ENCODE measurements at places on chromosomes 5 and 9.

- no peak for DNase-seq
Observed at GRCh38 chr9:137514691-137515337, 35.4 kb downstream of the PNPLA7 start.

DNA sequence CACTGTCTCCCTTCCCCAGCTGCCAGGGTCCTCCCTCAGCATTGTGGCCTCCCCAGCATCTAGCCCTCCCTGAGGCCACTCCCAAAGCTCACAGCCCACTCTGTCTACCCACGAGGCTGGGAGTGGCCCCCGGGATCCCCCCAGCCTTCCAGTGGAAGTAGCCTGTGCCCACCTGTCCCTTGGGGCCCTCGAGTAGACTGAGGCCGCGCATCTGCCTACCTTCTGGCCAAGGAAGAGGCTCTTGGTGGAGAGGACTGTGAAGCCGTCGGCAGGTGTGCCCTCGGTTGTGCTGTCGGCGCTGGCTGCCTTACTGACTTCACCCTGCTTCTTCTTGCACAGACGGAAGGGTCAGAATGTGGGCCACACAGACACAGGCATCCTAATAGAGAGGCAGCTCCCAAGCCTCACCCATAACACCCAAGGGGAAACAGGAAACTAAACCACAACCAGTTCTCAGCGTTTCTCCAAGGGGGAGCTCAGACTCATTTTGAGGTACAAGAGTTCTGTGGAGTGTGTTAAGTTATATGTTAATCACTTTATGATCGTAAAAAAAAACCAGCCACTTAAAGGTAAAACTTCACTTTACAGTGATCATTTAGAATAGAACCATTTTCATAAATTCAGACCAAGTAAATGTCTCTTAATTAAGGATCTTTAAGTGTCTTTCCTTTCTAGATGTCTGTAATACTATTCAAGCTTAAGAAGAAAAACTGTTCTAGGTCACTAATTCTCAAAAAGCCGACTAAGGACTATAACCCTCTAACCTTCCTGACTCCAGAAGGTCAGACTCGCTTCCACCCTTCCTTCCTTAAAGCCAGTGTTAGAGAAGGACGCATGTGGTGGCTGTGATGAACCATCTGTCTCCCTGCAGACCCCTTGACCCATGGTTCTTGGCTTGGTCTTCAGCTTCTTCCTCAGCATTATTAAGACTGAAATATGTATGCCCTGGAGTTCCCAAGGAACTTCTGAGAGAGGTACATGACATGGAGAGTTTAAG is 38.5 kb downstream of the MACROH2A1 start:
- DNase-seq = no peak

GRCh38 chr5:106113922-106114321 is 1556.8 kb downstream of the EFNA5 start:
- DNase-seq = no peak

DNA sequence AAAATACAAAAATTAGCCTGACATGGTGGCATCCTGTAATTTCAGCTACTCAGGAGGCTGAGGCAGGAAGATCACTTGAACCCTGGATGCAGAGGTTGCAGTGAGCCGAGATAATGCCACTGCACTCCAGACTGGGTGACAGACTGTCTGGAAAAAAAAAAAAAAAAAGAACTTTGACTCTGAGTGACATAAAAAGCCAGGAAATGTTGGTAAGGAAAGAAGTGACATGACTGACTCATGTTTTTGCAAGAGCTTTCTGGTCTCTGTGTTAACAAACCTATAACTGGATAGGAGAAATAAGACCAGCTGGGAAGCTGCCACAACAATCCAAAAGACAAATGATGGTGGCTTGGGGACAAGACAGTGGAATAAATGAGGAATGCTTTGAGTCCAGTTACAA is 272.1 kb downstream of the HINT1 start:
- no peak for DNase-seq

DNA sequence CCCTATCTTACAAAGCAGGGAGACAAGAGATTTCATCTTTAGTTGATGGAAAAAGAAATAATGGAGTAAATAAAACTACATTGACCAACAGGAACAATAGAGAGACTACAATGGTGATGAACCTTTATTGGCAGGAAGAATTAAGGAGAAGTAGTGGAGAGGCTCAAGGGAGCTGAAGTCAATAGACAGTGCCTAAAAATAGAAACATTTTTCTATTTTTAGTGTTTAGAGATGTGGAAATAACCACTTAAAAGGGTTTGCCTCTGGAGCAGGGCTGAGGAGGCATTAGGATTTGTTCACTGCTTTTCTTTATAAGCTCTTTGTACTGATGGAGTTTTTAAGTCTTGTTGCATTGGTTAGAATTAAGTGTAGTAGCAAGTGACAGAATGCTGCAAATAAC is 98.4 kb upstream of the ERCC6L2 start:
- no peak for DNase-seq

GRCh38 chr5:61878471-61878870 is 427.5 kb upstream of the KIF2A start:
- no peak for DNase-seq

GRCh38 chr5:17801595-17801994 is 167.3 kb downstream of the TAF11L14 start:
- no peak for DNase-seq

GRCh38 chr9:28007097-28007817 is 434.0 kb upstream of the C9orf72 start:
- no peak for DNase-seq

DNA sequence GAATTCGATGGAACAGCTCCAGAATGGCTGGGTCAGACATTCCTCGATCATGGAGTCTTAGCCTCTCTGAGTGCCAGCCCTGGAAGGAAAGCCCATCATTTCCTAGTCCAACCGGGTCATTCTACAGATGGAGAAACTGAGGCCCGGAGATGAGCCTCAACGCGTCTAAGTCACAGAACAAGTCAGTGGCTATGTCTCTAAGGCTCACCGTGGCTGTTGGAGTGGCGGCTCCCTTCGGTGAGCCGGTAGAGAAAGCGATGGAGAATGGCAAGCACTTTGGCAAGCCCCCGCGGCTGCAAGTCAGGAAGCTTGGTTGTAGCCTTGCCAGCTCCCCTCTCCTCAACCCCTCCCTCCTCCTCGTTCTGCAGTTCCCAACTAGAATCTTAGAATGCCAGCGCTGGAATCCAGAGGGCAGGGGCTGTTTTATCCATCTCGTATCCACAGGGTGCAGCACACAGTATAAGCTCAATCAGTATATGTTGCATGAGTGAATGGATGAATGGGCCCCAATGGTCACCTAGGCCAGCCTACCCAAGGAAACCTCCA is 438 bp upstream of the ARSI start:
- DNase-seq = no peak

DNA sequence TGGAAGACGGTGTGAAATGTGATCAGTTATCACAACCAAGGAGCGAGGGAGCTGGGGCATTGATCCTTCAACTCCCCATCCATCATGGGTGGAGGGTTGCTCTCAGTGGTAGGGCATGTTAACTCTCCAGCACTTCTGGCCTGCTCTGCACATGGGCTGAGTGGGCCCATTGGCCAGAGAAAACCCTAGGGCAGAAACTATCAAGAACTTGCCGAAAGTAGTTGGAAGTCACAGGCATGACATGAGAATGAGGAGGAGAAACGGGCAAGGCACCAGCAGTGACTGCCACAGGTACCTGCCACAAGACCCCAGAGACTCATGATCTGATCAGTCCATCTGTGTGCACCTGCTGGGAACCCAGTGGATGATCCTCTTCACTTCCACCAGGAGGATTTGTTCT is 50.9 kb upstream of the CXCL14 start:
- no peak for DNase-seq

Measured in HEK293T (cell line).